ENCODE measurements at places on chromosomes 5 and 9.

DNA sequence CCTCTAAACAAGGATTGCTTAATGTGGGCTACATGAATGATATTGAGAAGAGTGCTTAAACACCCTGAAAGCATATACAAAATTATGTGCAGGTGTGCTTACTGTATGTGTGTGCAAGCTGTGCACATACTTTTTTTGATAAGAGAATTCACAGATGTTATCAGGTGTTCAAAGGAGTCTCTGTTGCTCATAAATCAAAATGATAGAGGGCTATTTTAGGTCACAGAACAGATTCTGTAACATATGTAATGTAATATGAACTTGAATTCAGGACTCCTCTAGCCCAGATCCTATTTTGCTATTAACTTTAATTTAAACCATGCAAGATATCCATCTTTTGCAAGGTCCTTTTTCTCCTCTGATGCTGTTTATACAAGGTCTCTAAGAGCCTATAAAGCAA, 38.2 kb downstream of the CCDC192 start:
- DNase-seq: no peak

- DNase-seq: no peak
Observed at GRCh38 chr5:178624631-178625546, 2.0 kb downstream of the CLK4 start.

GRCh38 chr5:65480306-65480865, 1.3 kb downstream of the ADAMTS6 start:
- DNase-seq: no peak

DNA sequence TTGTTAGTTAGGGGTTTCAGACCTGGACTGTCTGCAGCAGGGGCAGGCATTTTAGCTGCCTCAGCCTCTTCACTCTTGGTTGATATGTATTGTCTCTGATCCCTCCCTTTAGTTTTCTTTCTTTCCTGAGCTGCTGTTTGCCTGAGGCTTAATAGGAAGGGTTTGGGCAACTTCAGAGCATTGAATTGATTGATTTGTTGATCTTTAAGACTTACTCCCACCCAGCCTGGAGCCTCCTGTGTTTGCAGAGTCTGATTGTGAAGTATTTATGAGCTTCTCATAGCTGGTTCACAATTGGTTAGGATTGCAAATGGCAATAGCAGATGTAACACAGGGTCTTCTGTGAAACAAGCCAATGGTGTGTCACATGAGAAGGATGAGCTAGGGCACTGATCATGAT, 671.8 kb upstream of the SEMA6A start:
- DNase-seq: no peak

GRCh38 chr5:113742639-113743038, 229.1 kb downstream of the YTHDC2 start:
- no peak for DNase-seq

DNA sequence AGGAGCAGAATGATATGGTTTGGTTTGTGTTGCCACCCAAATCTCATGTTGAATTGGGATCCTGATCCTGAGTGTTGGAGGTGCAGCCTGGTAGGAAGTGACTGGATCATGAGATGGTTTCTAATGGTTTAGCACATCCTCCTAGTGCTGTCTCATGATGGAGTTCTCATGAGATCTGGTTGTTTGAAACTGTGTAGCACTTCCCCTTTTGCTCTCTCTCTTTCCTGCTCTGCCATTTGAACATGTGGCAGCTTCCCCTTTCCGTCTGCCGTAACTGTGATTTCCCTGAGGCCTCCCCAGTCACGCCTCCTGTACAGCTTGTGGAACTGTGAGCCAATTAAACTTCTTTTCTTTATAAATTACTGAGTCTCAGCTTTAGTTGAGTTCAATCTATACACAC, 756.8 kb upstream of the CDH6 start:
- DNase-seq: no peak

GRCh38 chr5:103561685-103562452, 720 bp downstream of the NUDT12 start:
- DNase-seq: no peak

GRCh38 chr5:96788112-96788749, 19.5 kb downstream of the ERAP1 start:
- no peak for DNase-seq

DNA sequence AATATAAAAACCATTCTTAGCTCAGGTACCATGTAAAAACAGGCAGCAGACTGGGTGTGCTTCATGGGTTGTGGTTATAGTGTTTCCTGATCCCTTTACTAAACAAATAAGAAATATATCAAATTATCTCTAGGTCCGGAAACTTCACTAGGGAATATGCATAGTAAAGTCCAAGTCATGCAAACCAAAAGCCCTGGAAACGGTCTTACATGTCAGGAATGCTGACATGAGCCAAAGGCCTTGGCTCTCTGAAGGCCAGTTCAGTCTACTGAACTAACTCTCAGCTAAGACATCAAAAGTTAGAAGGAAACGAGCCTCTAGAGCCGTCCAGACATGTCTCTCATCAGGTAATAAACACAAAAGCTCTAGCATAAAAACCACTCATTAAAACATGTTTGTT, 778.9 kb upstream of the ZNF608 start:
- no peak for DNase-seq

DNA sequence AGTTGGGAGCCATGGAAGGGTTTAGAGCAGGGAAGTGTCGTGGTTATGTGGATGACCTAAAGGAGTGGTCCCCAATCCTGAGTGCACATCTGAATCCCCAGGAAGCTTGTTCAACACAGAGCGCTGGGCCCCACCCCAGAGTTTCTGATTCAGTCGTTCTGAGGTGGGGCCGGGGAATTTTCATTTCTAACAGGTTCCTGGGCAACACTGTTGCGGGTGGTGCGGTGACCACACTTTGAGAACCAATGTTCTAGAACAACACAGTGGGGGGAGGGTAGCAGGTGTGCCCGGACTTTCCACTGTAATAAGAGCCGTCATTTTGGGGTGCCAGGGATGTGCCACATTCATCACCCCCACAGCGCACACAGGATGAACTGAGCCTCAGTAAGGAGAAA, 39.3 kb downstream of the DUSP1 start:
- no peak for DNase-seq

GRCh38 chr9:6917162-6917561, 159.4 kb downstream of the KDM4C start:
- no peak for DNase-seq

DNA sequence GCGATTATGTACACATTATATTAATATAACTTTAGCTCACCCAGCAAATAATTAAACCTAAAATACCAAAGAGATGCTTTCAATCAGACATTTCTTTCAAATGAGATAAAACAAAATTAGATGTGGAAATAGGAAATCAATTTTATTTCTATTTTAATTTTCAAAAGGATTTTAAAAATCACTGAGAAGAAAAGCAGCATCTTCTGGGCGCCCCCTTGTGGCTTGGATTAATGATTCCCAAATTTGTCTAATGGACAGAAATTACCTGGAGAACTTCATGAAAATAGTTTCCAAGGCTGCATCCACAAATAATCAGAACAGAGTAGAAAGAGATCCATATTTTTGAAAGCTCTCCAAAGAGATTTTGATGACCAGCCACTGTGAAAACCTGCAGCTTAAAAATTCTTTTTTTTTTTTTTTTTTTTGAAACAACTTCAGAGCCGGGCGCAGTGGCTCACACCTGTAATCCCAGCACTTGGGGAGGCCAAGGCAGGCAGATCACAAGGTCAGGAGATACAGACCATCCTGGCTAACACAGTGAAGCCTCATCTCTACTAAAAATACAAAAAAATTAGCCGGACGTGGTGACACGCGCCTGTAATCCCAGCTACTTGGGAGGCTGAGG, 50.9 kb upstream of the CEMIP2 start:
- DNase-seq: no peak

- DNase-seq: no peak
Observed at GRCh38 chr5:72063219-72063819, 44.0 kb upstream of the MAP1B start.

DNA sequence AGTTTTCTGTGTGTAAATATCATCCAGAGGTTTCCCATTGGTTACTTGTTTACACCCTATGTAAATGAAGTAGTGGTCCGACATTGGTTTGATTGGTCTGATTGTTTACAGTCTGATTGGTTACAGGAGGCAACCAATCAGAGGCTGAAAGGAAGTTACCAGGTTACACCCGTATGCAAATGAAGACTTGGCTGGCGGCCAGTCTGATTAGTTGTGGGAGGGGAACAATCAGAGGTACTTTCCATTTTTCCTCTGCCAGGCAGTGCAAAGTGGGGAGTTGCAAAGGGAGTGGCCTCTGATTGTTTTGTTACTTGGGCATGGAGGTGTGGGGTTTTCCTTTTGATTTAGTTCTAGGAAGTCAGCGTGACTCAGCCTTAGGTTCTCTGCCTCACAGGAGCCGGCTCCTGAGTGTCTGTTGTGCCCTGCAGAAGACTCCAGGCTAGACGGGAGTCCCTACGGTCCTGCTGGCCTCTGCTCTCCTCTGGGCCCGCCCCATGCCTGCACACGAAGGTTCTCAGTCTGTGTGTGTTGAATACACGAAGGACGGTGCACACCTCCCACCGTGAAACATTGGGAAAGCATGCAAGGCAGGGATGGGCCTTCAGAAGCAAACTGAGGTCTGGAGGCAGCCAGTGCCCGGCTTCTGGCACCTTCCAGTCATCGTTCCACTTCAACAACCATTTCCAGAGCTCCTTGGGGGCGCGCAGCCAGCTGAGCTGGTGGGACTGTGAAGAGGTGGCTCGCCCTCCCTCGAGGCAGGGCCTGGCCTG, 42.9 kb downstream of the OLFM1 start:
- peak; percentile 23 for DNase-seq

DNA sequence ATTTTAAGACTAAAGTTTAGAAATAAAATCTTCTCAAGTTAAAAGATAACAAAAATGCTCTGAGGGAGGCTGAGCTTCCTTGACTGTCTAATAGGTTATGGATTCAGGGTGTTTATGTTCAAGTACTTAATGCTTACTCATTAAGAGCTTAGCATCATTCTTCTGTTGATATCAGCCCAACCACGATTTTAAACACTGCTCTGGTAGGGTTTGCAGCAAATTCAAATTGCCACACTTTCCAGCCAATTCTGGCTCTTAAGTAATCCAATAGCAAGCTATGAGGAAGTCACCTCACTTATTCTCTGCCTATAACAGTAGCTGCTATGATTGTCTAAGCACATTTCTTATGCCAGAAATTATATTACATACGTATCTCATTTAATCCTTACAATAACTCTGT, 191.0 kb upstream of the KIF2A start:
- DNase-seq: no peak

- no peak for DNase-seq
Observed at GRCh38 chr5:73985145-73985544, 359.1 kb downstream of the ARHGEF28 start.

DNA sequence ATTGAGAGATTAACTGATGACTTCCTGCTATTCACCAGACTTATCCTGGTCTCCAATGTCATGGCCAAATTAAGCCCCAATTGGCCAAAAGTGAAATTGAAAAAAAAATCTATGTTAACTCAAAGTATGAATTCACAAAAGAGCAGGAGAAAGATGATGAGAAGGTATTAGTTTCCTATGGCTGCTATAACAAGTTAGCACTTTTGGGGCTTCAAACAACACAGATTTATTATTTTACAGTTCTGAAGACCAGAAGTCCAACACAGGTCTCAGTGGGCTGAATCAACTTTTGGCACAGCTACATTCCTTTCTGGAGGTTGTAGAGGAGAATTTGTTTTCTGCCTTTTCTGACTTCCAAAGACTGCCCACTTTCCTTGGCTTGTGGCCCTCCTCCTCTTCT, 78.6 kb upstream of the TLE1 start:
- no peak for DNase-seq

- no peak for DNase-seq
Observed at GRCh38 chr9:14056316-14056861, 257.6 kb downstream of the NFIB start.

GRCh38 chr9:16277471-16277960, 593.0 kb downstream of the BNC2 start:
- DNase-seq: no peak

- DNase-seq: no peak
Observed at GRCh38 chr9:86454701-86455615, 100.7 kb upstream of the TUT7 start.

DNA sequence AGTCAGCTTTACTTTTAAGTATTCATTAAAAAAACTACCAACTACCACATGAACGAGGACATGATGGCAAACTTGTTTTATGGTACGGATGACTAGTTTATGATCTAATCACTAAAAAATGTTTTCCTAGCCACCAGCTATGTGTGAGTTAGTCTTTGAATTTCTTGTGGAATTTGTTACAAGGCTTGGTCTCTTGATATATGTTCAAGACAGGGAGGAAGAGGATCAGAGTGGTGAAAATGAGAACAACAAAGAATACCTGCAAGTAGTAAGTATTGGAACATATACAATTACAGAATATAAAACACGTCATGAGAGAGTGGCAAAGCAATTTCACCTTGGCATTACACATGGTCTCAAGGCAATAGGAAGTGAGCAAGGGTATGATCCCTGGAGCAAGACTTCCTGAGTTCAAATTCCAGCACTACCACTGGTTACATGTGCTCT, 548.6 kb upstream of the TLE4 start:
- no peak for DNase-seq

DNA sequence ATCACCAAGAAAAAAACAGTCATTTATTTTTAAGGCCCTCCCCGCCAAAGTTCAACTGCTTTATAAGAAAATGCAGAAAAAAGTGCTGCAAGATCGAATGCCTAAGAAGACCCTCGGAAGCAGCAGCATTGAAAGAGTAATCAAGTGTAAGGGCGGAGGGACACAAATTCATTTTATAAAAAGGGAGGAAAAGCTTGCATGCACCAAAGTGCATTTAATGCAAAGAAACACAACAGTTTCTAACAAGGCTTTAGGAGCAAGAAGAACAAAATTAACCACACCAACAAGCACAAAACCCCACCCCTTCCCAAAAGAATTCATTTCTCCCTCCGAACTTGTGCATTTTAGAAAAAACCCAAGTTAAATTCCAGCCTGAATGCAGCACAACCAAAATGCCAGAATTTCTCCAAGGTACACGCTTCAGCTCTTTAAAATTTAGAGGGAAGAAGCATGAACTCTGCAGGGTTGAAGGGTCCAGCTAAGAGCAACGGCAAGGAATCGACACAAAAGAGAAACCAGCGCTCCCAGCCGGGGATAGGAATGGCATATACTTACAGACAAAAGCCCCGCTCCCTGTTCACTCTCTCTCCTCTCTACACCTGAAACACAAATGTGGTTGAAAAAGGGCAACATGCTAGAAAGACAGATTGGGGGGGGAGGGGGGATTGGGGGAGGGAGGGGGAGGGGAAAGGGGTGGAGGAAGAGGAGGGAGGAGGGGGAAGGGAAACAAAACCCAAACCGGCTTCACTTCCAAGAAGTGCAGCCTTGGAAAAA, at the start of gene NREP:
Gene NREP (minus strand): TSS at position 614 of the 774 bp plus-strand sequence. CDS start 1,422 bp downstream, outside the sequence.
- no peak for DNase-seq

DNA sequence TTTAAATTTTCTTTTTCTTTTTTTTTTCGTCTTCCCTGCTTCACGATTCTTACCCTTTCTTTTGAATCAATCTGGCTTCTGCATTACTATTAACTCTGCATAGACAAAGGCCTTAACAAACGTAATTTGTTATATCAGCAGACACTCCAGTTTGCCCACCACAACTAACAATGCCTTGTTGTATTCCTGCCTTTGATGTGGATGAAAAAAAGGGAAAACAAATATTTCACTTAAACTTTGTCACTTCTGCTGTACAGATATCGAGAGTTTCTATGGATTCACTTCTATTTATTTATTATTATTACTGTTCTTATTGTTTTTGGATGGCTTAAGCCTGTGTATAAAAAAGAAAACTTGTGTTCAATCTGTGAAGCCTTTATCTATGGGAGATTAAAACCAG, 352.2 kb downstream of the NTRK2 start:
- DNase-seq: no peak
